ENCODE measurements at places on chromosomes 2 and 18.

DNA sequence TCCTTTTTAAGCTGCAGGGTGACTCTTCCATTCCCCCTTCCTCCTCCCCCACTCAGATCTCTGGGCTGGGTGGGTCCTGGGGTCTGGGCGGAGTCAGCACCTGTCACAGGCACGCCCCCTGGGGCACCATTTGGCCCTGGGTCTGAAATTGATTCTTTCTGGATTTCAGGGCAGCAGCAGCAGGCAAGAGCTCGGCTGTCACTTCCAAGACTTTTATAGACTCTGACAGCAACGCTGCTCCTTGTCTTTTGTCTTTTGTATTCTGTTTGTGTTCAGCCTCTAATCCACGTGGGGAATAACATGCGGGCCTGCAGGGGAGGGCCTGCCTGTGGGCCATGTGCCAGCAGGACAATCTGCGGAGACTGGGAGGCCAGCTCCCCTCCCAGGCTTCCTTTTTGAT lies 3.9 kb downstream of the BOD1L2 start:
- no peak for DNase-seq

DNA sequence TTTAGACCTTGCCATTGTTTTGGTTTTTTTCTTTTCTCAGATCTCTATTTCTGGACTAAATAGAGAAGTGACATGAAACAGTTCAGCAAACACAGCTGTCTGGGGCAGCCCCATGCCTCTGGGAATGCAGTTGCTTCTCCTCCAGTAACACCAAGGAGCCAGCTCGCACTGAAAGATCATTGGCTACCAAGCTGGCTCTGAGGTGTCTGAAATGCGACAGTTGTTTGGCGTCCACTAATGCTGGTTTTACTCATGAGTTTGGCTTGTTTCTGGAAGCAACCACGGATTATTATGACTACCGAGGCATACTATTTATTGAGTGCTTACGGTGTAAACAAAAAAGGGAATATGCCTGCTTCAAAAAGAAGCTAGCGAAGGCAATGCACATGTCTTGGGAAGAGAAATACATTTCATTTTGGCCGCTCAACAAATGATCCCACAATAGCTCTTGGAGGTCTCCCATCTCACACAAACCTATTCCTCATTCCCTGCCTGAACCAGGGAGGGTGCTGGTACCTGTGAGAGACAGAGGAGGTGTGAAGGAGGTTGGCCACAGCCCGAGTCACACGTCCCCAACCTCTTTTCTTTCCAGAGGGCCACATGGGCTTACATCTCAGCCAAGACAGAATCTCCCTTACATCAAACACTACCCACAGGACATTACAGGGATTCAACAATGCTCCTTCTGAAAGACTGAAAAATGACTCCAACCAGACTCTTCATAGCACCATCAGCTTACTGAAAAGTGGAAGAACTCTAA lies 37.5 kb upstream of the NEB start:
- DNase-seq, result no peak

DNA sequence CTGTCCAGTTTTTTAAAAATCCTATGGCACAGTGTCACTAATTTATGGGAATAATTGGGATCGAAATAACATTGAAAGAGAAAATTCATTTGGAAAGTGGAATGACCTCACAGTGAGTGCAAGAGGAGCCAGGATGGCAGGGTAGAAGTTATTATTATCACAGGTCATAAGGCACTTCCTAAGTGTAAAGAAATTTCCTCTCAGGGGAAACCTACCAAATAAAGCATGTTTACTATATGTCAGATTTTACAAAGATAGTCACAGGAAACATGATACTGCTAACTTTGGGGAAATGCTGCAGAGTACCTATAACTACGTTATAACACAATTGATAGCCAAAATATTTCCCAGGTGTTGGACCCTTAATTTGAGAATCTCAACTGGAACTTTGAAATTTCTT lies 226.3 kb upstream of the SMAD7 start:
- DNase-seq, result no peak

DNA sequence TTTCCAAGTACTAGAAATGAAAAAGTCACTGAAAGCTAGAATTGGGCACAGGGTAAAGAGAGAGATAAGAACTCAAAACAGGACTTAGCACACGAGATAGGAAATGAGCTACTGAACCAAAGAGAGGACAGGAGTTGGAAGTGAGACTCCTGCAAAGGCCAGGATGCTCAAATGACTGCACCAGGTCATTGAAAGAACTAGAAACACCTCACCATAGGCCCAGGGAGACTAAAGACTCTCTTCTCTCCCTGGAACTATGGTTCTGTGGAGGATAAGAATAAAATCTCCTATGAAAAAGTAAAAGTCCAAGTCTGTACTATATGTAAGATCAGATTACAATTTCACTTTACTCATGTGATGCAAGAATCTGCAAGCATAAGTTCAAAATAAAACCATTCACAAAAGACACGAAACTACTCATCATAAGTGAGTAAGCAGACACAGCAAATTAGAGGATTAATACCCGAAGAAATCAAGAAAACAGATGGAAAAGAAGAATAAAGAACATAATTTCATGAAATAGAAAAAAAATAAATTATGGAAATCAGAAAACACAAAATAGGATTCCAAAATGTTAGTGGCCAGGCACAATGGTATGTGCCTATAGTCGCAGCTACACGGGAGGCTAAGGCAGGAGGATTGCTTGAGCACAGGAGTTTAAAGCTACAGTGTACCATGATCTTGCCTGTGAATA lies 6.5 kb downstream of the NBAS start:
- no peak for DNase-seq

GRCh38 chr2:139480161-139480650 lies 700.0 kb upstream of the NXPH2 start:
- DNase-seq, result no peak

DNA sequence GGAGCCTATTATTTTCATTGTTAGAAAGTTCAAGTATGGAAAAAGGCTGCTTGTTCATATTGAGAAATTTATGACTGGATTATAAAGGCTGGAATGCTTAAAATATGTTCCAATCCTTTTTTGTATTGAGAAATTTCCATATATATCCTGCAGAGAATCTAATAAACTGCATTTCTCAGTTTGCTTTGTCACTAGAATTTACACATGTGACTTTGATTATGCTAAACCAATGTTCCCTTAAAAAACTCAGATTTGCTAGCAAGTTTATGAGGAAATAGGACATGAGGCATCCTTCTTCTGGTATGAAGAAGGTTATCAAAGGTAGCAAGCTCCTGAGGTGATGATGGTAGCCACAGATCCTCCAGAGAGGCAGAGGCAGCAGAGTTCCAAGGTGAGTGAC lies 29.2 kb upstream of the DSEL start:
- DNase-seq, result no peak

GRCh38 chr2:38406597-38407110 lies 29.6 kb upstream of the ATL2 start:
- no peak for DNase-seq

- DNase-seq, result no peak
These were observed 31.3 kb downstream of the PLB1 start for GRCh38 chr2:28527196-28527595.

GRCh38 chr2:66301022-66301766 lies 133.7 kb upstream of the MEIS1 start:
- DNase-seq, result no peak

GRCh38 chr18:77393519-77393918 lies 143.9 kb downstream of the GALR1 start:
- no peak for DNase-seq

- no peak for DNase-seq
These were observed 49.6 kb downstream of the COL5A2 start for GRCh38 chr2:189129971-189130370.

DNA sequence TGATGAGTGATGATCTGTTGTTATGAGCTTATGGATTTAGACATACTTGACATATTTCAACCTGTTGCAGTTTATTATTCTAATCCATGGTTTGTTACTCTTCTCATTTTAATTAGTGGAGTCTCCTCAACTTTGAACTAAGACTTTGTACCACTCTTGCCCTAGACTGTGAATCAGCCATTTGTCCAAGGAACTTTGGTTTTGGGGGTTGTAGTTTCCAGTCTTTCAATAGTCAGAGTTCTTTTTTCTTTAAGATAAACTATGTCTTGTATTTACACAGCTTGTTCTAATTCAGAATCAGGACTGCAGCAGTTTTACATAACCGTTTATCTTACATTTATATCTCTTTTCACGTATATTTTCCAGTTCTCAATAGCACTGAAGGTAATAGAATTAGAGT lies 133.6 kb downstream of the GULP1 start:
- DNase-seq, result no peak

- no peak for DNase-seq
These were observed 43.1 kb upstream of the RTN4 start for GRCh38 chr2:55093381-55093780.

- DNase-seq, result no peak
These were observed 175.2 kb downstream of the UPP2 start for GRCh38 chr2:158276619-158277471.

DNA sequence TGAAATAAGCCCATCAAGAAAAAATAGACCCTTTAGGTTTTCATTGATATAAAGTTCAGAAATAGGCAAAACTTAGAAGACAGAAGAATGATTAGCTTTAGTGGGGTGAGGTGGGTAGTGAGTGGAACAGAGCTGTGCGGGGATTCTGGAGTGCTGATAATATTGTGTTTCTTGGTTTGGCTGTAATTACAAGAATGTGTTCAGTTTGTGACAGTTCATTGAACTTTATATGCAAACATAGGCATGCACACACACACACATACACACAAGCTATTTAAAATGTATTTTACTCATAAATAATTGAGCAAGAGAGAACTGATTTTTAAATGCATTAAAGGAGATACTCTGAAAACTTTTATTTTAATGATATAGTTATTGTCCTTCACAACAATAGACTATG lies 17.1 kb downstream of the ARHGAP15 start:
- no peak for DNase-seq

DNA sequence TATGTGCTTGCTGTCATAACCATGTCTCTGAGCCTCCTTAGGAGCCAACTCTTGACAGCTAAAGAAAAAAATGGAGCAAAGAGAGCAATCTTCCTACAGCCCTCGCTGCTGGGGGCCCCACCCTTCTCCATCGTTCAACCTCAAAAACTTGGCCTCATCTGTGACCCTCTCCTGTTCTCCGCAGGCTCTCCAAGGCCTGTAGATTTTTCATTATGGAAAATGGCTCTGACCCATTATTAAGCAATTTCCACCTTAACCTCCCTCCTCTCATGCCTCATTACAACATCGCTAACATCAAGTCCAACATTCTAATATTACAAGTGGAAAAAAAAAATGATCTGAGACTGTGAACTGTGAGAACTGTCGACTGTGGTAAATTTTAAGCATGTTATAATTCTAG lies 98.7 kb downstream of the SLC8A1 start:
- no peak for DNase-seq

- no peak for DNase-seq
These were observed 80.1 kb upstream of the CTDP1 start for GRCh38 chr18:79599441-79599931.

DNA sequence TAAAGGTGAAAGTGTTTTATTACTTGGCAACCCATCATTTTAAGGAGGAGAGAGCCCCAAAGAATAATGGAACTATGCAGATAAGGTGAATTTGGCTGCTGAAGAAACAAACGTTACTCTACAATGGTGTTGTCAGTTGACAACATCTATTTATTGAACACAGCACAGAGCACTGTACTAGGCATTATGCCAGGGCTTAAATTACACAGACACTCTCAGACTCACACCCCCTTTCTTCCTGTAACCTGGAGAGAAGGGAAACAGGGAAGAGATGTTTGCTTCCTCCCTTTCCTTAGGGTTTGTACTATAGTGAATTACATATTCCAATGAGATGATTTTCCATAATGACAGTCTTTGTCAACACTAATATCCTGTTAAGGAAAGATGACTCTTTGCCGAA lies 94.0 kb upstream of the ATP5MC3 start:
- no peak for DNase-seq

DNA sequence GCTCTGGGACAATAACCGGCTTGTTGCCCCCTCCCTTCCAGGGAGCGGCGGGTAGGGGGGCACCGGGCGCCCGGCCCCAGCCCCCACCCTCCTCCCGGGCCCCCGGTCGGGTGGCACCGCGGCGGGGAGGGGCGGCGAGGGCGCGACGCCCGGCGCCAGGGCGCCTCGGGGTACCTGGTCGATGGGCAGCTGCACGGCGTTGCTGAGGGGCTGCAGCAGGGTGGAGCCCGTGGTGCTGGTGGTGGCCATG lies 193 bp downstream of the MBOAT2 start:
- no peak for DNase-seq

DNA sequence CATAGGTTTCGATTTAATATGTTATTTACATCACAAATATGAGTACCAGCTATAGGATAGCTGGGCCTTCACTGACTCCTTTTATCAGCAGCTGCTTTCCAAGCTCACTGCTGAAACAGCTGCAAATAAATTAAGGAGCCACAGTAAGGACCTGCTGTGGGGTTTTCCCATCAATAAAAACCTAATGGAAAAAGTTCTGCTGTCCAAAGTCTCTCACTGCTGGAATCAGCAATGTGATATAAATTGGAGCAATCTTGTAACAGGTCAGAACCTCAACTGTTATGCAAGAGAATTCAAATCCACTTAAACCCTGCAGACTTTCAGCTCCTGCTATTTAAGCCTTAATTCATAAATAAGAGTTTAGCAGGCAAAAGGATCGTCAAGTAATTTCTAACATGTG lies 61.3 kb downstream of the NEB start:
- DNase-seq, result no peak

DNA sequence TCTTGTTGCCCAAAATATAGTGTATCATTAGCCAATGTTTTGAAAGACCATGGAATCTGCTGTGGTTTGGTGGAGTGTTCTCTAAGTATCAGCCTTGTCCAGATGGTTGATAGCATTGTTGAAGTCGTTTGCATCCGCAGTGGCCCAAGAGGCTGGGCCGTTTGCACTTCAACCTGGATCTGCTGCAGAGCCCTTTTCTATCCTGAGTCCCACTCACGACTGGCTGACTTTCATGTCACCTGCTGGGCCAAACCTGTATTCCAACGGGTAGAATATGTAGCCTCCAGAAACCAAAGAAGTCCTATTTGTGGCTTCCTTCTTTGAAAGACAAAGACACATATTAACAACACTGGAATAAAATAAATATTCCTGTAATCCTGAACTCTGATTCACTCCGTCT lies 1154.1 kb downstream of the RPIA start:
- no peak for DNase-seq

DNA sequence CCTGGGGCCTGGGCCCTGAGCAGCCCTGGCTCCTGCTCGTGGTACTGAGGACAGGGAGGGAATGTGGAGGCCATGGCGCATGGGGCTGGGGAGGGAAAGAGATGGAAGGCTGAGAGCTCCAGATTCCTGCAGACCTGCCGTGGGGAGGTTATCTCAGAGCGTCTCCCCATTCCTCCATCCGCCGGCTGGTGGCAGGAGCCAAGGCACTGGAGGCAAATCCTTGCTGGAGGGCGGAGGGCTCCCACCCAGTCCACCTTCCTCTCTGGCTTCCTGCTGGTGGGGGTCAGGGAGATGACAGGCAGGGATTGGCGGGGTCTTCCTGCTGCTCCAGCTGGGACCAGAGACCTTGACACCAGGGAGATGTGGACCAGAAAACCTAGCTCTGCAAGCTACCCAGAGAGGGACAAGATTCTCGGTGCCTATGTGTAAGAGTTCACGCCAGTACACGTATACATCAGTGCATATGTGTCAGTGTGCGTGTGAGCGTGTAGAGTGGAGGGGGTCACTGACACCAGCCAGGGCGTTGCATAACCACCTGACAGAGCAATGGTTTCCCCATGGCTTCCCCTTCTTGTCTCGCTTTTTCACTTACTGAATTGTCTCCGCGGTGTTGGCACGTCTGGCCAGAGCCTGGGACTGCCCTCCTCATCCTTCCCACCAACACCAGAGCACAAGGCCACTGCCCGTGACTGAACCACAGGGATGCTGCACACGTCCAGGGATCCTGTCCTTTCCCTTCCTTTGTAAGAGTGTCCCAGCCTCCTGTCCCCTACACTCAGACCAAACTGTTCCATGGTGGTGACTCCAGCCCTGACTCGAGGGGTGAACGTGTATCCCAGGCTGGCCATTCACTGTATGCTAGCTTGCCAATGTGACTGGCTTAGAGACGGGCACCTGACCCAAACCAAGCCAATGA lies 15.8 kb upstream of the SEMA4C start:
- DNase-seq, result no peak
